ENCODE measurements at places on chromosomes 1 and 21.

DNA sequence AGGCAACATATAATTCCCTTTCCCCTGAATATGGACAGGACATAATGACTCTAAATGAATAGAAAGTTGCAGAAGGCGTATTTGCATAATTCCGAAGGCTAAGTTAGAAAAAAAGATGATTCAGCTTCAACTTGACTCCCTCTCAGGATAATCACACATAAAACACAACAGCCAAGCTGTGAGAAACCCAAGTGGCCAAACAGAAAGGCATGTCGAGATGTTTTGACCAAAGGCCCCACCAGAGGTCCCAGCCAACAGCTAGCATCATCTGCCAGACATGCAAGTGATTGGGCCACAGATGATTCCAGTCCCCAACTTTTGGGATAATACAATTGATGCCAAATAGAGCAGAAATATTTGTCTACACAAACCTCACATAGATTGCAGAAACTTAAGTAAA lies 444.9 kb downstream of the LTN1 start:
- no peak for DNase-seq

DNA sequence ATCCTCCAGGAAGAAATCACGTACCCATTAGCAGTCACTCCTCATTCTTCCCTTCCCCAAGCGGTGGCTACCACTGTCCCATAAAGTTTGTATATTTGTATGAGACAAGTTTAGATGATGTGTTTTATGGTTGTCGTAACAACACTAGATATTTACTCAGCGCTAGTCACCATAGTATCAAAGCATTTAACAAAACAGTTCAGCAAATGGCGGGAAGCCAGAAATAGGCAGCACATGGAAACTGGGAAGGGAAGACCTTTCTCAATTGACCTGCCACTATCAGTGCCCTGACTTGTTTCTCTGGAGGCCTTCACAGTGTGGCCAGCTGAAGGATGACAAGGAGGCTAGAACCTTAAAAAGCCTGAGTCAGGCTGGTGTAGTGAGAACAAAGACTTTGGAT lies 31.1 kb downstream of the CNST start:
- DNase-seq, result no peak

DNA sequence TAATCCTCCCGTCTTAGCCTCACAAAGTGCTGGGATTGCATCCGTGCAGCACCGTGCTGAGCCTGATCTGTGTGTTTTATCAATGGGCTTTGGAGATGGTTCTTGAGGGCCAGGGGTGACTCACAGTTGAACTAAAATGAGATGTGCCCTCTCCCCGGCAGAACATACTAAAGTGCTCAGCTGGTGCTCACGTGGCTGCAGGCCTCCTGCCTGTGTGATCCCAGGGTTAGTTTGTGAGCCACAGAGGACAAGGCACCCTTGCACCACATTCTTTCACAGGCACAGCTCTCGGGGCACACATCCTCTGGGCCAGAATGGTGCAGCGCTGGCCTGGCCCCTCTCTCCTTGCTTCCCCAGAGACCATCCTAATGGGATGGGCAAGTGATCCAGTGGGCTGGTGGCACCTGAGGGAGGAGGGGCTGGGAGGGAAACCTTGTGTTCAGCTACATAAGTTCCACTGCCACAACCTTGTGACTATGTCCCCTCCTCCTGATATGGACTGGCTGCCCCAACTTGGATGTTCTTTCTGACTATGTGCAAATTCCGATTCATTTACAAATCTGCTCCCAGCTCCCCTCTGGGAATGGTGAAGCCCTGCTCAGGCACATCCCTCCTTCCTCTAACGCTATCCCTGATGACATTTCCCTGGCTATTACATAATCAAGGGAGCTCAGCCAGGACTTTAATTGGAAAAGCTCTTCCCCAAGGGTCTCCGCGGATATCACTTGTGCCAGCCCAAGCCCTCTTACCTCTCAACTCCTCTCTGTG lies 197.0 kb upstream of the EDN2 start:
- no peak for DNase-seq

DNA sequence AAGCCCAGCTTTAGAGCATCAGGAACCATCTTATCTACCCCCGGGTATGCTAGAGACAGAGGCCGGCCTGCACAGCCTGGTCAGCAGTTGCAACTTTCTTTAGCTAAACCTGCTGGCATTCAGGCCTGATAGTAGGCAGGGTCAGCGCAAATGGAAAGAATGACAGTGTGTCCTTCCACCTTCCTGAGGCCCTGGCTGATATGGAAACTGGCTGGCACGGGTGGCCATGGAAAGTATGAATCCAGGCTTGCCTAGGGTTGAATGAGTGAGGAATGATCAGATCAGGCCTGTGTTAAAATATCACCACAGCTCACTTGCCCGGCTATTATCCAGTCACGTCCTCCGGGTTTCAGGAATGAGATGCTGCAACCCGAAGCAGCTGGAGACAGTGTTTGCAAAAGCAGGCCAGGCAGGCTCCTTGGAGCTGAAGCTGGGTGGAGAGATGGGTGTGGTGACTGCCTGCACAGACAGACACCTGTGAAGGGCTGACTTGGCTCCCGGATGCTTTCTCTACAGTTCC lies 34.7 kb downstream of the RCAN1 start:
- no peak for DNase-seq
